ENCODE measurements at places on chromosomes 1 and 21.

- DNase-seq = no peak
These were observed 116.7 kb upstream of the CHRM3 start for GRCh38 chr1:239269706-239270105.

DNA sequence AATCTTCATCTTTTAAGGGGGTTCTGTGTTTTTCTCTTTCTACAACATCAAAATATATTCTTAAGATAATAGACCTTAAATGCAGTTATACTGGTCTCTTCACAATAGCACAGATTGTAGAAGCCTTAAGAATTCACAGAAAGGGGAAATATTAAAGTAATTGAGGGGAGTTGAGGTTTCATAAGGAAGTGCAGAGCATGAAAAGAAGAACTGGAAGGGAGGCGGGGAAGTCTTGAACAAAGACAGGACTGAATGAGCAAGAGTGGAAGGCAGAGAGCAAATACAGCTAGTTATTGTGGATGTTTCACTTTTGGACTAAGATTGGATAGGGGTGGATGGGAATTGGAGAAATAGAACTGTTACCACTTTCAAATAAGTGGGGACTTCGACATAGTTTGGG lies 67.7 kb downstream of the PTGER3 start:
- DNase-seq = no peak

- DNase-seq = peak; percentile 55
These were observed 103.7 kb downstream of the NCAM2 start for GRCh38 chr21:21101911-21102310.

DNA sequence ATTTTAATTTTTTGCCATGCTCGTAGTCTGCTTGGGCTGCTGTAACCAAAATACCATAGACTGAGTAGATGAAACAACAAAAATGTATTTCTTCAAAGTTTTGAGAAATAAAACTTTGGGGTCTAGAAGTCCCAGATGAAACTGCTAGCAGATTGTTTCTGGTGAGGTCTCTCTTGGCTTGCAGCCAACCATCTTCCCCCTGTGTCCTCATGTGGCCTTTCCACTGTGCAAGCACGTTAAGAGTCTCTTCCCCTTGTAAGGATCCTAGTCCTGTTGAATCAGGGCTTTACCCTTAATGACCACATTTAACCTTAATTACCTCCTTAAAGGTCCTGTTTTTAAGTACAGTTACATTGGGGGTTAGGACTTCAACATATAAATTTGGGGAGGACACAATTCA lies 86.6 kb downstream of the PTBP2 start:
- DNase-seq = no peak

DNA sequence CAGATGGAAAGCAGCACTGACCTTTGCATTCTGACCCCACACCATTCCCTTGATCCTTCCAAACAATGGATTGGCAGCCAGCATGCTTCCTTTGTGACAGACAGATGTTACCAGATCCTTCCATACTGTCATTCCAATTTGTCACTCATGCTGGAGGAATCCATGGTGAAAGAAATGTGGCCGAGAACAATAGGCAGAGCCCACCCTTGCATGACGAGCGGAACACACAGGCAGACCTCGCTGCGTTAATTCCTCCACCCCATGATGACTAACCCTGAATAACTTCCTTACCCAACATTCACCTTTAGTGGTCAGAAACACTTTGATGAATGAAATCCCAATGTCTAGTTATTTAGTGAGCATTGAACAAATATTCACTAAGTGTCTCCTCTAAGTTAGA lies 45.1 kb downstream of the PDPN start:
- DNase-seq = no peak

GRCh38 chr1:27605796-27606707 lies 2.1 kb upstream of the AHDC1 start:
- DNase-seq = peak; percentile 34

- DNase-seq = peak; percentile 55
These were observed 18.2 kb upstream of the RC3H1 start for GRCh38 chr1:174040387-174040786.

DNA sequence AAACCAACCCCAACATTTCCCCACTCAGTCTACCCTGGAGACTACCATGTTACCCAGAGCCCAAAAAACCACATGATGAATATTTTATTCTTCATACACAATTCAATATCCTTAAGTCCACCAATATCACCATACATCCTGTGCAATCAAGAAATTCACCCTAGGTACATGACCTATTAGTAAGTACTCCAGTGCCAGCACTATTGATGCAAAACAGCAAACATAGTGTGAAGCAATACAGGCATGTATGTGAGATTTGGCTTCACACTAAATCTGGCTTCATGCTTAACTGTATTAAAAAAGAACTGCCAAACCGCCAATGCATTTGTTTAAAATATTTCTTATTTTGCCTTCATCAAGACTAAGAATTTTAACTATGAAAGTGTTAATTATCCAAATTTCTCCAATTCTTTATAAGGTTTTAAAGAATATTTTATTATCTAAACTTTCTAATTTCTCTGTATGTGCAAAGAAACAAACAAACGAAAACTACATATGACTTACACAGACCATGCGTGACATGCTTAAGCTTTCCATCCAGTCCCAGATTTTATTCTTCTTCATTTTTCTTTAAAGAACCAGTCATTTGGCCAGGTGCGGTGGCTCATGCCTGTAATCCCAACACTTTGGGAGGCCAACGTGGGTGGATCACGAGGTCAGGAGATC lies 22.4 kb upstream of the TMEM125 start:
- DNase-seq = no peak

DNA sequence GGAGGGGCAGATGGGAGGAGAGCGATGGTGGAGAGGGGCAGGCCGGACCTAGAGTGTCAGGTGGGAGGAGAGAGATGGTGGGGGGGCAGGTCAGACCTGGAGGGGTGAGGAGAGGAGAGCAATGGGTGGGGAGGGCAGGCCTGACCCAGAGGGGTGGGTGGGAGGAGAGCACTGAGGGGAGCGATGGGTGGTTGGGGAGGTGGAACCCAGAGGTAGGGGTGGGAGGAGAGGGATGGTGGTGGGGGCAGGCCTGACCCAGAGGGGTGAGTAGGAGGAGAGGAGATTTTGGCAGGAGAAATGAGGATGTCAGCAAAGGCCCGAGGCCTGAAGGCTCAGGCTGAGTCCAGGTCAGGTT lies 157.3 kb upstream of the VAMP3 start:
- DNase-seq = no peak

- no peak for DNase-seq
These were observed 16.1 kb downstream of the EBNA1BP2 start for GRCh38 chr1:43156026-43156425.

DNA sequence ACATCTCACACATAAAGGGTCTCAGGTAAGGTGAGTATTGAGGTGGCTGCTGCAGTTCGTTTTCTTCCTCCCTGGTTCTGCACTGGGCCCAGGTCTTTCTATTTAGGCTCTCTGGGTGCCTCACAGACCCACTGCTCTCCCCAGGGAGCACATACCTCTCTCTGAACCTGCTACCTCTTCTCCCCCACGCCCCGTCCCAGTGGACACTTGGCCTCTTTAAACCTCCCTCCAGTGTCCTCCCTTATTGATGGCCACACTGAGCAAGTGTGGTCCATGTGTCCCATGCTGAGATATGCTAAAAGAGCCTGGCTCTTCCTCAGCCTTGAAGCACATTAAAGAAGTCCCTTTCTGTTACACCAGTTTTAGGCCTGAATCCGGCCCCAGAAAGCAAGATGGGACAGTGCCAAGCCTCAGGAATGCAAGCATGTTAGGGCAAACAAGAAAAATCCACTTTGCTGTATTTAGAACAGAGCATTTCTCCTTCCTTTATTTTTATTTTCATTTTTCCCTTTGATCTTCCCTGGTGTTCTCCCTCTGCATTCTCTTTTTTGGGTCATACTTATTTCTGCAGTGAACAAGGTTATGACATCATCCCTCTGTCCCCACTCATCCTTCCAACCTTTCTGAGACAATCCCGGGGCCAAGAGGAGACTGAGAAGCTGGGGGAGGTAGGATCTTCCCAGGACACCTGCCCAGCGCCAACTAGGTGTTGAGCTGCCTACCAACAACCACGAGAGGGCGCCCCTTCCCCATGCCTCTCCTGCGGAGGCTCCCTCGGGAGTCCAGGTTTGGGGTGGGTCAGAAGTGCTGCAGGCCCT lies 5.0 kb upstream of the CHI3L2 start:
- peak; percentile 35 for DNase-seq

DNA sequence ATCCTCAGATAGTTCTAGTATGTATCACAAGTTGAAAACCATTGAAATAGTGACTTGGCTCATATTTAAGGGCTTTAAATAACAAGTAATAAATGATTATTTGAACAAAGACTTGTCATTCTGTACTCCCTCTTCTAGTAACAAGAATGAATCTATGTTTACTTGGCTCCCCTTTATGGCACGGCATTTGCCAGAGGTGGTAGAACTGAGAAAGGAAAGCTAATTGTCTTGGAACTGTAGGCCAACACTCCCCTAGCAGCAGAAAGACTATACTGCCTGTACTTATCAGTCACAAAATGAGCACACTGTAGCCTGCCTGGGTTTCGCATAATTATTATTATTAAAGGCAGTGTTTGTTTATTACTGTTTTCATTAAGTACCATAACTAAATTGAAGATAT lies 29.6 kb upstream of the SMYD2 start:
- DNase-seq = no peak

DNA sequence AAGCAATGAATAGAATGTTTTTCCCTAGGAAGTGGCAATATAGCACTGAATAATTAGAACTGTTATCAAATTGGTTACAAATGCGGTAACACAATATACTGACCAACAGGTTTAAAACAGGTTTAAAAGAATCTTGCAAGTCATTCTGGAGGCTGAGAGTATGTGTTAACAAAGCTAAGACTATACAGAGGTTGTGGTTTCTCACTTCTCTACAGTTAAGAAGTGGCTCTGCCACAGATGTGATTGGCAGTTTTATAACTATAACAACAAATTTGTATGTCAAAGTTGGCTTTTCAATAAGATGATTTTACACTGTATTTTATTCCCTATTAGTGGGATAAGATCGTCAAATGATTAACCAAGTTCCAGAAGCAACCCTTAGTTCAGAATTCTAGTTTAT lies 7.1 kb downstream of the ANGEL2 start:
- no peak for DNase-seq

DNA sequence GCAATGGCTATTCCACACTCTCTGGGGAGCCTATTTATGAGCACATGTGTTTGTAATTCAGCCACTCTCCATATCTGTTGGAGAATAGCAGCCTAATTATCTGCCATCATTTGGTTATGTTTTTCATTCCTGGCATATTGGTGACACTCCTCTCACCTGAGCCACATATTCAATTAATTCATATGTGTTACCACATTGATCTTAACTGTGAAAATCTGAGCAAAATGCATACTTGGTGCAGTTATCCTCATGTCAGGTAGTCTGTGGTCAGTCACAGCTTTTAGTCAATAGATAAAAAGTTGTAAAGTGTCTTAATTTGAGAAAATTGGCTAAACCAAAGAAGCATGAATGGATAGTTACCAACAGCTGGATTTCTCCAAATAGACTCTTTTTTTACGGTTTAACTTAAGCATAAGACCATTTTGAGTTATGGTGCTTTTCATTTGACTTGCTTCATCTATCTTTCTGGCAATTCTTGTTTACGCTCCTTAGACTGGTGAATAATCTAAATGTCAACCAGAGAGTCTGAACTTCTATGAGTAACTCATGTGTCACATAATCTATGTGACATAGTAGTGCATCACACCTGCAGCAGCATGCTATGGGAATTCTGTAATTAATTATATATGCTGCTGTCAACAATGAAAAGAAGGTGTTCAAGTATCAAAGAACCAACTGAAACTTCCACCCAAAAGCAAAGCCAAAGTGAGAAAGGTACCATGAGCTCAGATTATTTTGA lies 187.7 kb upstream of the SGIP1 start:
- DNase-seq = no peak

DNA sequence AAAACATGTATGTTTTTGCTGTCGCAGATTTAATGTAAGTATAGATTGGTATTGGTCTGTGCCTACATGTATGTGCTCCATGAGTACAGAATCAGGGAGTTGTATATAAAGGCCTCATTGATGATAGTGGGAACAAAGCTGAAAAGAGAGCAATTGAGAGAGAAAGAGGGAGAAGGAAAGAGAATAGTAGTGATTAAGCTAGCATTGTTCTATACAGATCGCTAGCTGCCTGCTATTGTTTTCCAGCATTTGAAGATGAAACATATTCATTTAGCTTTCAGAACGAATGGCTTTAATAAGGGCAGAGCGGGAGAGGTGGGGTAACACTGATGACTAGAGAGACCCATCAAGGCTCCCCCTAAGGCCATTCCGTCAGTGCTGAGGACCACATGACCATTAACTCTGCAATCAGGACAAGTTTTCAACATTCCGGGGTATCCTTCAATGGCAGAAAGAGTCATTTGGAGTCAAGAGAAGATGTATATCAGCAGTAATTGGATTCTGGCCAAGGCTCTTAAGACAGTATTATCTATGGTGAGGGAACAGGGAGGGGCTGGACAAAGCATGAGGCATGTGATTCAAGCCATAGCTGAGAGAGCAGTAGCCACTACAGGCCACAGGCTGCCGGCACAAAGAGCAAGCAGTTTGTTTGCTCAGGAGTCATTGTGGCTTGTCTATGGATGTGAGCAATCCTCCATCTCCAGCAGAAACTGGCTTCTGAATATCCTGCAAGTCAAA lies 176.5 kb downstream of the PBX1 start:
- DNase-seq = no peak

DNA sequence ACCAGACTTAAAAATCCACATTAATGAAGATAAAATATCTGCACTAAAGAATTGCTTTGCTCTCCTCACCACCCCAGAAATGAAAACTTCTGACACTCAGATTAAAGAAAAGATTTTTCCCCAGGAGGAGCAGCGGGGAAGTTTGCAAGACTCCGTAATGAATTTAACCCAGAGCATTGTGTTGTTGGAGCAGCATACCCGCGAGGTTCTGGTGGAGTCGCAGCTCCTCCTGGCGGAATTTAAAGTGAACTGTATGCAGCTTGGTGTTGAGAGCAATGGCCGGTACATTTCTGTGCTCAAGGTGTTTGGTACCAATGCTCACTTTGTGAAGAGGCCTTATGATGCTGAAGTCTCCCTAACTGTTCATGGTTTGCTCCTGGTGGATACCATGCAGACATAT lies 46.4 kb downstream of the VPS13D start:
- DNase-seq = peak; percentile 40

DNA sequence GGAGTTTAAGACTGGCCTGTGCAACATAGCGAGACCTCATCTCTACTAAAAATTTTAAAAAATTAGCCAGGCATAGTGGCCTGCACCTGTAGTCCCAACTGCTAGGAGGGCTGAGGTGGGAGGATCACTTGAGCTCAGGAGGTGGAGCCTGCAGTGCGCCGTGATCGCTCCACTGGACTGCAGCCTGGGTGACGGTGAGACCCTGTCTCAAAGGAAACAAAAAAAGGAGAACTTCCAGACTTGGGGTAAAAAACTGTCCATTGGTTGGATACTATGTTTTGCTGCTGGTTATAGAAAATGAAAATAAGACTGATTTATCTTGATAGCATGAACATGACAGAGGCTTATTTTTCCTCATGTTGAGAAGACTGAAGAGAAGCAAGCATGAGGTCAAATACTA lies 79.4 kb downstream of the WDR4 start:
- DNase-seq = no peak

DNA sequence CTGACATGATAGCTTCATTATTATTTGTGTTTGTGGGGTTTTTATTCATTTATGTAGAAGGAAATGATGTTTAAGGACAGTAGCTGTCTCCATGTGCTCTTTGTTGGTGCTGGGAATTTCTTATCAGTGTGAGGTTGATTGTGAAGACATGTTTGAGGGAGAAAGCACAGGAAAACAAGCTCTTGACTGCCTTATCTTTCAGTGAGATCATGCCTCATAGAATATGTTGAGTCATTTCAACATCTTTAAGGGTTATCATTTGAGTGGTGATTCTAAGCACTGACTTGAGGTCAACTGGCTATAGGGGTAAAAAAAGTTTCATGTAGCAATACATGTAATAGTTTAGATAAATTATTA lies 405.1 kb upstream of the ADAMTS5 start:
- no peak for DNase-seq

Data from fibroblast of gingiva (primary cell).